ENCODE measurements at places on chromosomes 3 and 15. TPM values are rescaled to one million over a fixed set of nuclear protein-coding genes. Genes with fewer than 3 reads are reported as not detected.

The SAMD7 gene
- total RNA-seq: not detected

The MEX3B gene
- total RNA-seq: 3.2 TPM

The CSTA gene
- total RNA-seq: 2.6 TPM

The WDR49 gene
- 1.0 TPM for total RNA-seq

The CAPN3 gene
- 2.8 TPM for total RNA-seq
